Activated T-helper 1 cell treated with anti-CD3 and anti-CD28 coated beads, Interleukin-12 subunit alpha, Interleukin-12 subunit beta, Interleukin-2, Interleukin-4 antibody, amounts not matched to agents 30 ng/mL and 10 ng/mL and 1 ng/mL, durations not matched to agents 14 hours and 24 hours and 36 hours (primary cell): ENCODE measurements at places on chromosomes 16 and 17.

DNA sequence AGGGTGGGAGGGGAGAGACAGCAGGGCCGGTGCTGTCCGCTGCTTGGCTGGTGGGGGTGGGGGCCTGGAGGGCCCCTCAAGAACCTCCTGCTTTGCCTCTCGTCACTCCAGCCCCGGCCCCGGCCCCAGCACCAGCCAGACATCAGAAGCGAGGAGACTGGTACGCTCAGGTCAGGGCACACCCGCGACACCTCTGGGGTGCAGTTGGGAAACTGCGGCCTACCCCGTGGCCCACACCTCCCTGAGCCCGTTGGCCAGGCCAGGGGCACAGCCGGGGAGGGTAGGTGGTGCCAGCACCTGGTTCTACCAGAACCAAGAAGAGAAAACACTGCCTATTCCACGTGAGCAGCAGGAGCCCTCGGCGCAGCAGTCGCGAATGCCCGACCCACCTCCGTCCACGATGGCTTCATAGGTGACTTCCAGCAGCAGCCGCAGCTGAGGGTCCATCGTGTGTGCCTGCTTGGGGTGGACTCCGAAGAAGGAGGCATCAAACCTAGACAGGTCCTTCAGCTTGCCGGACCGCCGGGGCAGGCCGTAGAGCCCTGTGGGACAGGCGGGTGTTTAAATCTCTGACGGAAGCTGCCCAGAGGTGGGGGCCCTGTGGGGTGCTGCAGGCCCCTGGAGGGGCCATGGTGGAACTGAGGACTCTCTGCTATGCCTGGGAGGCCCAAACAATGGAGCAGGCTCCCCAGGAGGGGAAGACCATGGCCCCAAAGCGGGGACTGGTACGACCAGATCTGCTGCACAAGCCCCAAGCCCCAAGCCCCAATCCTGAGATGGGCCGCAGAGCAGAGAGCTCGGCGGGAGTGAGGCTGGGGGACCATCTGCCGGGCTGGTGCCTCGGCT, 2.9 kb downstream of the FASN start:
- H3K27me3 ChIP-seq: no peaks in the 10 kb centered on the region
- H3K4me3 ChIP-seq: peak overlapping the region; percentile 81
- DNase-seq: no peak
- no peaks in the 10 kb centered on the region for H3K4me1 ChIP-seq
- H3K36me3 ChIP-seq: peaks cover 11% of the 10 kb centered on the region
- H3K27ac ChIP-seq: no peak overlapping the region

- H3K4me3 ChIP-seq: no peak overlapping the region
- no peak for DNase-seq
- no peak overlapping the region for H3K27ac ChIP-seq
Measured at GRCh38 chr16:17252064-17252463, 218.7 kb downstream of the XYLT1 start.

GRCh38 chr16:11306381-11306780, 25.3 kb upstream of the PRM1 start:
- H3K36me3 ChIP-seq: no peaks in the 10 kb centered on the region
- no peak overlapping the region for H3K4me3 ChIP-seq
- peaks cover 4% of the 10 kb centered on the region for H3K27me3 ChIP-seq

DNA sequence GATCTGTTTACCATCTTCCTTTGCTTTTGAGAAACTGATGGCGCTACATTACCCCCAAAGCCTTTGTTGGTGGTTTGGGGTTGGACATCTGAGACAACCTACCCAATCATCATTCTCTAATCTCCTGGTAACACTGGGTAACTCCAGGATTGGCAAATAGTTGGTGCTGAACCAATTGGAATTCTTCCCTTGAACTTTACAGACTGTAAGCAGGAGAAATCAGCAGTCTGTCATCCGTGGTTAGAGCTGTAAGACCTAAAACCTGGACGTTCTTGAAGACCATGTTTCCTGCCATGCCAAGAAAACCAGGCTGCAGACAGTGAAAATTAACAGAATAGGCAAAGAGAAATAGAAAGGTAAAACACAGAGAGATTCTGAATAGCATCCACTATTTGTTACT, 398.8 kb upstream of the SALL1 start:
- H3K27ac ChIP-seq: no peak overlapping the region
- H3K4me3 ChIP-seq: no peak overlapping the region
- H3K4me1 ChIP-seq: no peaks in the 10 kb centered on the region
- H3K36me3 ChIP-seq: no peaks in the 10 kb centered on the region
- H3K27me3 ChIP-seq: no peaks in the 10 kb centered on the region
- no peak for DNase-seq

GRCh38 chr17:36485805-36486203, 677 bp upstream of the ZNHIT3 start:
- H3K27ac ChIP-seq: peak overlapping the region; percentile 99
- H3K36me3 ChIP-seq: peaks cover 17% of the 10 kb centered on the region
- H3K4me3 ChIP-seq: peak overlapping the region; percentile 100
- peaks cover 17% of the 10 kb centered on the region for H3K27me3 ChIP-seq
- no peak for DNase-seq

- H3K27ac ChIP-seq: peak overlapping the region; percentile 89
- no peak for DNase-seq
- H3K4me1 ChIP-seq: peaks cover 99% of the 10 kb centered on the region
- H3K4me3 ChIP-seq: peak overlapping the region; percentile 75
Measured at GRCh38 chr16:89361751-89362539, 128.4 kb downstream of the ANKRD11 start.

DNA sequence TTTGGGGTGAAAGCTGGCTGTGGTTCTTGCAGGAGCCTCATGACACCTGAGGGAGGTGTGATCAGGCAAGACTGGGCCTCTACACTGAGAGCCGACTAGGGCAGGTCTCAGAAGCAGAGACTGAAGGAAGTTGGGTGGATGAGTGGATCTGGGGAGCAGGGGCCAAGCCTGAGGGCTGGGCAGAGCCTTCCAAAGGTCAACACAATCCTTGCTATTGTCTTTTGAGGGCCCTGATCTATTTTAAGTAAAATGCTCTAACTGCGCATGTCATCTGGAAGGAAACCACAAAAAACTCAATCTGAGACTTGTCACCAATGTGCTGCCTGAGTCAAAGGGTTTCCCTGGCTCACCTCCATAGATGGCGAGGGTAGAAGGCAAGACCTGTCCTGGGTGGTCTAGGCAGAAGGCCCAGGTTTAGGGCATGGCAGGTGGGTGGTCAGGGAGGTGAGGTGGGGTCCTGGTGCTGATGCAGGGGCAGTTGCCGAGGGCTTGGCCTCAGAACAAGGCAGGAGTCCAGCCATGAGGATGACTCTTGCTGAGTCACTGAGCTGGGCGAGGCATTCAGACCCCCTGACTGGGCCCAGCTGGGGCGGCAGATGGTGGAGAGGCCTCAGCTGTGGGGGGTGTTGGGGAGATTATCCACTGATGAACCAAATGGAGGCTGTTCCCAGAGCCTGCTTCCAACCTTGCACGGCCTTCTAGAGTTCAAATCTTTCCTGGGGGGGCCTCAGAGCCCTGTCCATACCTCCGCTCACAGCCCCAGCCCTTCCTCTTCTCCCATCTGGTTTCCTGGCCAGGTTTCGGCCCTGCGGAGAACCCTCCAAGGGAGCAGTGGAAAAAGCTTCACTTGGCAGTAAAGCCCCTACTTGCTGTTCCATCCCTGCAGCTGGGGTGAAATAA, 5.1 kb downstream of the MVP start:
- H3K4me1 ChIP-seq: peaks cover 42% of the 10 kb centered on the region
- no peaks in the 10 kb centered on the region for H3K27me3 ChIP-seq
- peak overlapping the region; percentile 85 for H3K27ac ChIP-seq

GRCh38 chr17:27502526-27503324, 46.5 kb downstream of the KSR1 start:
- H3K27ac ChIP-seq: peak overlapping the region; percentile 12
- H3K4me1 ChIP-seq: peaks cover 62% of the 10 kb centered on the region
- no peaks in the 10 kb centered on the region for H3K27me3 ChIP-seq
- DNase-seq: no peak
- no peak overlapping the region for H3K4me3 ChIP-seq

DNA sequence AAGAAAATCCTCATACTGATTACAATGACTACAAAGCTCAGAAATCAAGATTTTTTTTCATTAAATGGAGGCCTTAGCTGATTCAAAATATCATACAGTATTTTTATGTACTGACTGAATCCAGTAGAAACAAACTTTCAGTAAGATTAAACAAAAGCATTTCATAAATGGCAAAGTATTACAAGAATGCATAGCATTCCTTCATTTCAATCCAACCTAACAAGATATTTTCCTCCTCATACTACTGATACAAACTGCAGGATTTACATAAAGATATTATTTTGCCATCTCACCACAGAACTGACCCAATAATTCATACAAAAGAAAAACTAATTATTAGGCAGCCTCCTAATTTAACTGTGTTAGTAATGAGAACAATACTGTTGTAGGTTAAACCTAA, 6.2 kb upstream of the KANSL1 start:
- peaks cover 17% of the 10 kb centered on the region for H3K36me3 ChIP-seq
- no peak overlapping the region for H3K4me3 ChIP-seq
- no peak overlapping the region for H3K27ac ChIP-seq
- DNase-seq: no peak
- no peaks in the 10 kb centered on the region for H3K27me3 ChIP-seq

GRCh38 chr16:82598771-82599170, 28.0 kb upstream of the CDH13 start:
- H3K27me3 ChIP-seq: peaks cover 4% of the 10 kb centered on the region
- no peak for DNase-seq
- no peak overlapping the region for H3K27ac ChIP-seq
- H3K4me1 ChIP-seq: no peaks in the 10 kb centered on the region
- H3K4me3 ChIP-seq: no peak overlapping the region

- no peak for DNase-seq
- H3K4me1 ChIP-seq: no peaks in the 10 kb centered on the region
- no peak overlapping the region for H3K4me3 ChIP-seq
- H3K36me3 ChIP-seq: no peaks in the 10 kb centered on the region
- H3K27ac ChIP-seq: no peak overlapping the region
Measured at GRCh38 chr17:12659500-12659899, 6.2 kb upstream of the MYOCD start.

- H3K4me1 ChIP-seq: no peaks in the 10 kb centered on the region
- H3K36me3 ChIP-seq: no peaks in the 10 kb centered on the region
- H3K4me3 ChIP-seq: no peak overlapping the region
- DNase-seq: no peak
Measured at GRCh38 chr16:64440421-64440831, 681.4 kb downstream of the CDH11 start.

- H3K4me3 ChIP-seq: peak overlapping the region; percentile 82
- H3K27ac ChIP-seq: peak overlapping the region; percentile 76
- H3K4me1 ChIP-seq: peaks cover 31% of the 10 kb centered on the region
- H3K27me3 ChIP-seq: no peaks in the 10 kb centered on the region
Measured at GRCh38 chr17:18261146-18261515, 669 bp downstream of the MIEF2 start.

- H3K4me3 ChIP-seq: no peak overlapping the region
- H3K27me3 ChIP-seq: no peaks in the 10 kb centered on the region
- H3K4me1 ChIP-seq: no peaks in the 10 kb centered on the region
- H3K36me3 ChIP-seq: no peaks in the 10 kb centered on the region
- DNase-seq: peak; percentile 6
- no peak overlapping the region for H3K27ac ChIP-seq
Measured at GRCh38 chr16:10256784-10257641, 74.8 kb upstream of the GRIN2A start.

DNA sequence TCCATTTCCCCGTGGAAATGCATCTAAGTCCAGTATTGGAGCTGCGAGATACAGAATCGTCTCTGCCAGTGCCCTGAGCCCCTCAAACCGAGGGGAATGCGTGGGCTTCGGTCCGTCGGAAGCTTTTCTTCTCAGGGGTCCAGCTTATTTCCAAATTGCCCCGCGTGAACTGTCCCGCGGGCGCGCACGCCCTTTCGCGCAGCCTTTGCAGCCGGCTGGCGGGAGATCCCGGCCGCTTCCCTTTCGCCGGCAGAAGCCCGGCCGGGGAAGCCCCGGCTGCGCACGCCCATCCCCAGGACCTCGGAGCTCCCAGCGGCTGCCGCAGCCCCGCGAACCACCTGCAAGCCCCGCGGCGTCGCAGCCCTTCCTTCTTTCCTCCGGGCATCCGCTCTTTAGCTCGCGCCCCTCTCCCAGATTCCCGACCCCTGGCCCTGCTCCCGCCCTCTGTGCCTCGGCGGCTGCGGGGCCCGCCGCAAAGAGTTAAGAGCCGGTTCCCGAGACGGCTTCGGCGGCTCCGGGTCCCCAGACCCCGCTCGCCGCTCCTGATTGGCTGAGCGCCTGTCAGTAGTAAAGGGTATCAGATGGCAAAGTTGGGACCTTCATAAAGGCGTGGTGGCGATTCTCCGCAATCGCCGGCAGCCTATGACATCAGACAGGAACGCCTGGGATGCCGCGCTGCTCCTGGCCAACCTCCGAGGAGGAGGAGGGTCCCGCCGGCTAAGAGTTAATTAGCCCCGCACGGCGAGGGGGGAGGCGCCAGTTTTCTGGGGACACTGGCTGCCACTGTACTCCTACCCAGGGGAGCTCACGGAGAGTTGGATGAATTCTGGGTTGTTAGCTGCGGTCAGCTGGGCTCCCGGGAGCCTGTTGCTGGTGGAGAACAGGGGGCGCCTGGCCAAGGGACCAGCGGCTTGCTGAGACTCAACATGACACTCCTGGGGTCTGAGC, at the start of gene MYOCD:
TSS of gene MYOCD (plus strand) at position 628 of the 948 bp plus-strand sequence. CDS start at position 927, 299 bp downstream.
- H3K4me3 ChIP-seq: no peak within 1 kb of the TSS

- H3K4me1 ChIP-seq: peaks cover 13% of the 10 kb centered on the region
- H3K27ac ChIP-seq: peak overlapping the region; percentile 42
- DNase-seq: peak; percentile 22
- peaks cover 2% of the 10 kb centered on the region for H3K36me3 ChIP-seq
Measured at GRCh38 chr16:70695331-70696070, 9.6 kb upstream of the MTSS2 start.

DNA sequence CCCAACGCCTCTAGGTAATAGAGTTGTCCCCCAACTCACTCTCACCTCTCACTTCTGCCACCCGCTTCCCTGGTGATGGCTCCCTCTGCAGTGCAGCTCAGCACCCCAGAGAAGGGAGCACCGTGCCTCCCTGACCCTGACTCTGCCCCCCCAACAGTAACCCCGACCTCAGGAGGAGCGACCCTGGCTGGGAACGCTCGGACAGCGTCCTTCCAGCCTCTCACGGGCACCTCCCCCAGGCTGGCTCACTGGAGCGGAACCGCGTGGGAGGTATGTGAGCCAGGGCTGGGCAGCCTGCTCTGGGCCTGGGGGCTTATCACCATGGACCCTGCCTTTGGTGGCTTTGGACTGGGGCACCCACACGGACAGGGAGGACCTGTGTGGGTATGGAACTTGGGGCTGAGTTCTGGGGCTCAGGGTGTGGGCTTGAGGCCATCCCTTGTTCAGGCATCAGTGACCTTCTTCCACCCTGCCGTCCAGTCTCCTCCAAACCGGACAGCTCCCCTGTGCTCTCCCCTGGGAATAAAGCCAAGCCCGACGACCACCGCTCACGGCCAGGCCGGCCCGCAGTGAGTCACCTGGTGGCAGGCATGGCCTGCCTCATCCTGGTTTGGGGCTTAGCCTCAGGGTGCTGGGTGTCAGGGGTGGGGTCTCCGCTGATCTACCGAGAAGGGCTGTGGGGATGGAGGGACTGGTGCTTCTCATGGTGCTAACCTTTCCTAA, 6.7 kb upstream of the C17orf107 start:
- no peak overlapping the region for H3K27ac ChIP-seq
- no peak overlapping the region for H3K4me3 ChIP-seq
- no peaks in the 10 kb centered on the region for H3K27me3 ChIP-seq
- H3K4me1 ChIP-seq: peaks cover 5% of the 10 kb centered on the region
- no peak for DNase-seq

GRCh38 chr16:64305663-64306062, 816.2 kb downstream of the CDH11 start:
- no peak for DNase-seq
- no peaks in the 10 kb centered on the region for H3K36me3 ChIP-seq
- no peak overlapping the region for H3K4me3 ChIP-seq
- no peaks in the 10 kb centered on the region for H3K4me1 ChIP-seq
- H3K27ac ChIP-seq: no peak overlapping the region

- H3K27ac ChIP-seq: peak within 1 kb of the TSS; percentile 89
- DNase-seq: peak; percentile 65
- no peaks in the 10 kb centered on the region for H3K36me3 ChIP-seq
- peaks cover 32% of the 10 kb centered on the region for H3K4me1 ChIP-seq
- peak within 1 kb of the TSS; percentile 85 for H3K4me3 ChIP-seq
Measured at GRCh38 chr16:569445-570254, at the start of gene PIGQ. TSS of gene PIGQ (plus strand) at chr16:569968. CDS start at chr16:574075, 4,107 bp downstream.
